ENCODE measurements at places on chromosomes 4 and X. TPM values are rescaled to one million over a fixed set of nuclear protein-coding genes. Genes with fewer than 3 reads are reported as not detected.

Gene TASL
- not detected for total RNA-seq

Gene GUCY1A1
- not detected for total RNA-seq

Gene CT55
- not detected for total RNA-seq

Gene NUDT10
- 0.75 TPM for total RNA-seq

Gene HSFX3
- total RNA-seq = not detected

Gene KCTD8
- total RNA-seq = 0.18 TPM

GRCh38 chr4:87046121-87046551, 111.3 kb downstream of the AFF1 start:
- no peak for DNase-seq

DNA sequence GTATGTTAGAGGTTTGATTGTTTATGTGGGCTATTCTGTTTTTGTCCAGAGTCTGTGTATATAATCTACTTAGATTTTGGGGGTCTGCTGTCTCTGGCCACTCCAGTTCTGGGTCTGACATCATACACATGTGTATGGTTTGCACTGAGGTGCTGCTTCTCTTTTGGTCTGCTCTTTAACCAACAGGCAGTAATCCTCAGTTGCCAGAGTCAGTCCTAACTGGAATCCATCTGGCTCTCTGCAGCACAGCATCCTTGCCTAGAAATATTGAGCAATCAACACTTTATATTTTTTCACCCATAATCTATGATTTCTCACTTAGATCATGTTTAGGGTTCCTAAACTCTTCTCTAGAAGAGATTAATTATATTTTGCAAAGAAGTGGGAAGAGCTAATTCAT, 98.3 kb upstream of the SFRP2 start:
- DNase-seq = no peak

DNA sequence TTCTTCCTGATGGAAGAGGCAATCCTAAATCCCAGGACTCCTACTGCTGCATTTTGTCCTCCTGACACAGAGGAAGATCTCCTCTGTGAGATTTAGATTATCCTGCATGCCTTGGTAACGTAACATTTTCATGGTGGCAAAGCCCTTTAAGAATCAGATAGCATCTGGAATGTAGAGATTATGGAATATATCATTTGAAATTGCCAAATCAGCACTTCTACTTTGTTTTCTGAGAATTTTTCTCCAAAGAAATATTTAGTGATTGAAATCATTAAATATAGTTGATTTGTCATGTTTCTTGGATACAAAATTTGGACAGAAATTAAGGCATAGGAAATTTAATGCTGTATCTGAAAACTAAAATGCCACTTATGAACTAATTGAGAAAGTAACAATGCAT, 326.9 kb downstream of the EPHA5 start:
- no peak for DNase-seq

DNA sequence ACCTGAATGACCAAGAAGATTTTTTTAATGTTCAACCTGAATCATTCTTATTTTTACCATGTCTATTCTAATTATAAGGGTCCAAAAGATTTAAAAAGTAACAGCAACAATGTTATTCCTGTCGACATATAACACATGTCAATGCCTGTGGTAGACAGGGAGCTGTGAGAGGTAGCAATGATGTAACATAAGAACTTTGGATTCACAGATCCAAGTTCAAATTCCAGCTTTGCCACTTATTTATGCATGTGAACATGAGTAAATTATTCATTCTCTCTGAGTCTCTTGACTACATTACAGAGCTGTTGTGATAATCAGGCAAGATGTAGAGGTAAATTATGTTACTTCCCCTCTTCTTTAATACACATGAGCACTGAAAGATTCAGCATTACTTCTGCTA, 54.5 kb downstream of the KLHL8 start:
- no peak for DNase-seq

DNA sequence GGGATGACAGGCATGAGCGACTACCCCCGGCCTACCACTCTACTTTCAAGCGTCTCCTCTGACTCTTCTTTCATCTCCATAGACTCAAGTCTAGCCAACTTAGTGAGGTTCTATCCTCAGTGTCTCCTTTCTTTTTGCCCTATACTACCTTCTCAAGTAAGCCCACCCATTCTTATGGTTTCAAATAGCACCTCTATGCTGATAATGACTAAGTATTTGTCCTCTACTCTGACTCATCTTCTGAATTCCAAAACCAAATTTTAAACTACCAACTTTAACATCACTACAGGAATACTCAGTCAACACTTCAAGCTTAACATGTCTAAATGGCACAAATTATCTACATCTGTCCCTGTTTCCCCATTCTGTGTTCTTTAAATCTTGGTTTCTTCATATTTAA, 47.8 kb downstream of the ELF2 start:
- no peak for DNase-seq

- peak; percentile 23 for DNase-seq
These were observed 83.6 kb downstream of the CCNG2 start for GRCh38 chr4:77240469-77241066.

- DNase-seq = no peak
These were observed 76.8 kb downstream of the CFAP299 start for GRCh38 chr4:80412322-80412721.

- peak; percentile 57 for DNase-seq
These were observed 48.4 kb upstream of the RPS6KA3 start for GRCh38 chrX:20315140-20315539.

DNA sequence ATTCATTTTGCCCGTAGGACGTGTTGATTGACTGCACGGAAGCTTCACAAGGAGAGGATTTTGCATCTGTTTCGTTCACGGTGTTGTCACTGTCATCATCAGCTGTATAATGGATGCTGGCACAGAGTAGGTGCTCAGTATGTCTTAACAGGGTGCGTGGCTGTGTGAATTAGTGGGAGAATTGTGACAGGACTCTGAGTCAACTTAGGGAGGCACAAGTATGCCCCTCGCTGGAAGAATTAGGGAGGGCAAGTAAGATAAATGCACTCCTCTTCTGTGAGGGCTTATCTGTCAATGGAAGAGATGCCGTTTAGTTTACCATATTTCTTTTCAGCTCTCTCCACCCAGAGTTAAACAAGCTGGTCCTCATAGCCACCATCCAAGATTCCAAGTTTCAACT, 107.2 kb downstream of the TRIML1 start:
- DNase-seq = peak; percentile 7

GRCh38 chr4:96390404-96390803, 550.5 kb downstream of the PDHA2 start:
- peak; percentile 39 for DNase-seq

DNA sequence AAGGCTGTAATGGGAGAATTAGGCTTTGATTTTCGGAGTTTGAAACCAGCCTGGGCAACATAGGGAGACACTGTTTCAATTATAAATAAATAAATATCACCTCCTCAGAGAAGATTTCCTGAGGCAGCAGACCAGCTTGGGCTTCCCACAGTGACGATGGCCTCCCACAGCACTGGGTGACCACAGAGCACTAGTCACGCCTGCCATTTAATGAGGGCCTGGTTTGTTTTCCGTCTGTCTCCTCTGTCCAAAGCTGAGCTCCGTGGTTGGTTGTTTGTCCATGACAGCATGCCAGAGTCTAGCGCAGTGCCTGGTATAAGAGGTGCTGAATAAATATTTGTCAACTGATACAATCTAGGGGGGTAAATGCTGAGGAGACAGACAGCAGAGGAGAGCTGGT, 10.4 kb upstream of the PDGFRA start:
- no peak for DNase-seq

DNA sequence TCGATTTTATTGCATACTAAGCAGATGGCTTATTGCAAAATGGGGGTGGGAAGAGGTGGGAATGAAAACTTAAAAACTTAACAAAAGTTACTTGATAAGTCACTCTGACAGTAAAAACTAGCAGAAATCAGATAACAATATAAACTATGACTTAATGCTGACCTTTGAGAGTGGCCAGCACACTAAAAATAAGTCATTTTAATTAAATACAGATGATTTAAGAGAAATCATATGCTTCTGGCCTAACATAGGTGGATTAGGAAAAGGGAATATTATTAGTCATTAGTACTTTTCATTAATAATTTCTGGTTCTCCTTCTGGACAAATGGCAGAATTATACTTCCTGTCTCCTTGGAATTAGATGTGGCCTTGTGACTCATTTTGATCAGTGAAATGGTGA, 756.7 kb downstream of the PCDH19 start:
- DNase-seq = no peak

- DNase-seq = no peak
These were observed 44.6 kb upstream of the SETD7 start for GRCh38 chr4:139600662-139601061.

- no peak for DNase-seq
These were observed 533.3 kb downstream of the TMA16 start for GRCh38 chr4:164027805-164028204.

GRCh38 chrX:70033348-70034051, 16.2 kb downstream of the AWAT2 start:
- DNase-seq = no peak

DNA sequence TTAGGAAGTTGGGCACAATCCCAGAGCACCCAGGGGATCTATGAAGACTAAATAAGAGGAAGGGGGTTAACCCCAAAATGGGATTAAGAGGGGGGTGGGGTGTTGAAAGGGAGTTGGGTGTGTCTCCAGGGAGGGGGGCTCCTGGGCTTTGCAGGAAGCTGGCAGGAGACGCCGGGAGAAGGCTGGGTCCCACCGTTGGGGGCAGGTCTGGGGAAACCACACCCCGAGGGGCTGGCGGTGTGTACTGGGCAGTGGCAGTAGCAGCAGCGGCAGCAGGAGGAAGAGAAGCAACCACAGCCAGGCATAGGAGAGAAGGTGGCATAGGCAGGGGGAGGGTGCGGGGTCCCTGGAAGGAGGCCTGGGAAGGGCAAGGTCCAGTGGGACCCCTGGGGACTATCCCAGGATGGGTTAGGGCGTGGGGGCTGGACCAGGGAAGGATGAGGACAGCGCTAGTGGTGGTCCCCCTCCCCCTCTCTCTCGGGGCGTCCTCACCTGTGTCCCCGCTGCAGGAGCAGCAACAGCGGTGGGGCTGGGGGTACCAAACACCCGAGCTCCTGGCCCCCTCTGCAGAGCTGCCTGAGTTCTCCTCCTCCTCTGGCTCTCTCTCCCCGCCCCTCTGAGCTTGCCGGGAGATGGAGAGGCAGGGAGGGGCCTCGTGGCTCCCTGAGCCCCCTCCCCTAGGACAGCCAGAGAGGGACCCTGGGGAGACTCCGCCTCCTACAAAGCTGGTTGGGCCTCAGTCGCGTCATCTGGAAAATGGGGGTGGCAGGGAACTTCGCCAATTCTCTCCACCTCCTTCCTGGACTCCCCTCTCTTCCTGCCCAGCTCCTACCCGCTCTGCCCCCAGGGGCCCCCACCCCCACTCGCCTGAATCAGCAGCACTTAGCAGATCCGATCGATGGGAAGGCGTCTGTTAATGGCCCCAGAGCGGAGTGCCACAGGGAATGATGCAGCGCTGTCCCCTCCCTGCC, at the start of gene KCND1:
Gene KCND1, minus strand, starts transcription at position 596 of the 971 bp plus-strand sequence. CDS start 1,573 bp downstream, outside the sequence.
- DNase-seq = peak; percentile 28

- DNase-seq = peak; percentile 37
These were observed 7.4 kb downstream of the APOO start for GRCh38 chrX:23900220-23900797.

- DNase-seq = peak; percentile 94
These were observed 40.9 kb upstream of the XK start for GRCh38 chrX:37644381-37645305.

GRCh38 chrX:99913611-99914010, 496.5 kb downstream of the PCDH19 start:
- DNase-seq = no peak
